ENCODE measurements at places on chromosomes 12 and 14.

DNA sequence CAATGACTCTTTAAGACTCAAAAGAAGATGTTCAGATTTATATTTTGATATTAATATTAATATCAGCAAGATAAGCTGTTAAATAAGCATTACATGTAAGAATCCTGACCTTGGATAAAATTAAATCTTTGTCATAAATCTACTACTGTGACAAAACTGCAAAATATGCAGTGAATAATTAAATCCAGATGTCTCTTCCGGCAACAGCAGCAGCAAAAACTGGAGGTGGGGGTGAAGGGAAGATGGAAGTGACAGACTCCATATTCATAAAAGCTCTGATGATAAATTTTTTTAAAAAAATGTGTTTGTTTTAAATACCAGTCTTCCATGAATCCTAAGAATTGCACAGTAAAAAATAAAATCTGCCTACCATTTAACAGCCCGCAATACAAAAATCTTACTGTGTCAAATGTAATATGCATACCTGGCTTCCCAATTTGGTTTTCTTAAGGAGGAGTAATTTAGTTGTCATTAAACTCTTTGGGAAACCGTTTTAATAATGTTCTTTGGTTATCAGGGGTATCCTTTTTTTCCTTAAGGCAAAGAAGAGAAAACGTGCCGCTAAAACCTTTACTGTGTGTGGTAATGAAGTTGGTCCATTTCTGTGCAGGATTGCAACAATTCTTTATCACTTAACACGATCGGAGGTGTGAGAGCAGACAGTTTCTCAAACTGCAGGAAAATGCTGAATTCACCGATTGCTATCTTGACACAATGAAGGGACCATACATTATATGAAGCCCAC, 478.2 kb downstream of the DIO2 start:
- DNase-seq: no peak

- no peak for DNase-seq
Observed at GRCh38 chr12:40569626-40570179, 122.5 kb upstream of the CNTN1 start.

- no peak for DNase-seq
Observed at GRCh38 chr12:130555628-130556485, 160.2 kb downstream of the RIMBP2 start.

DNA sequence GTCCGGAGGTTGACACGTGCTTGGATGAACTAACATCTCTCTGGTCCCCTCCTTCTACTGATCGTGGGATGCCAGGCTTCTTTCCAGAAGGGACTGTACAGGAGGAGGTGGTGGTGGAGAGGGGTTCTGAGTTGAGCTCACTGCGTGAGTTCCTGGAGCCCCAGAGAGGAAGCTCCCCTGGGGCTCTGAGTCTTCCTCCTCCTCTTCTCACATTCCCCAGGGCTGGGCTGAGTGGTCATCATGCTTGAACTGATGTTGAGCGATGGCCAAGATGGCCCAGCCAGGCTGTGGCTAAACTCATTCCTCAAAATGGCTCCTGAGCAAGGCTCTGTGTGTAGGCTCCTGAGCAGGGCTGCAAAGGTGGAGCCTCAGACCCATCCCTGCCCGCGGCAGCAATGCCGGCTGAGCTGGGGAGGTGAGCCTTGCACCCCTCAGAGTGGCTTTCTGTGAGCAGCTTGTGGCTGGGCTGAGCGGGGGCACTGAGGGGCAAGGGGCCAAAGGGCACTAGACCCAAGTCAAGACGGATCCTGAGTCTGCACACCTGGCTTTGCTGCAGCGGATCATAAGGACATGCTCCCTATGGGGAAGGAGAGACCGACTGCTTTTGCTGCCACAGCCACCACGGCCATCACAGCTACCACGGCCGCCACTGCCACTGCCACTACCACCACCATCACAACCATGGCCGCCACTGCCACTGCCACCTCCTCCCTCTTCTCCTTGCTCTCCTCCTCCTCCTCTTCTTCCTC, 35.4 kb downstream of the MEG3 start:
- DNase-seq: no peak

GRCh38 chr12:110546339-110546738, 36.8 kb downstream of the PPTC7 start:
- no peak for DNase-seq

DNA sequence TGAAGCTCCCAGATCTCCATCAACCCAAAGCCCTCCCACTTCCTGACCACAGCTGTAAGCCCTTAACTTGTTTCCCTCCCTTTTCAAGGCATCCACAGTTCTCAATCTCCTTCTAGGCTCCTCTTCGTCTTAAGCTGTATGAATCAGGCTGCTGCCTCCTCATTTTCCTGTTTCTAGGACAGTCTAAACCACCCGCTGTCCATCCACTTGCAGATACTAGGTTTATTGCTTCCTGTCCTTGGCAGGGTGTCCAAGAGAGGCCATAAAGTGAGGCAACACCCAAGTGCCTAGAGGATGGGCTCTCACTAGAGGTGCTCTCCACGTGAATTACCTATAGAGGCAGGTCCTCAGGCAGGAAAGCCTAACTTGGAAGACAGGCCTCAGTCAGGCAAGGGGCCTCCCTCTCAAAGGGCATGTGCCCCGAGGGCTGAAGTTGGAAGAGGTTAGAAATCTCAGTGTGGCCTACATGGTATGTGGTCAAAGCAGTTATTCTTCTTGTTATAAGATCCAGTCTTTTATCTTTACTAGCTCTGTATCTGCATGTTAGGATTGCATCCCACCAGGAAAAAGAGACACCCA, 8.8 kb upstream of the TMEM106C start:
- DNase-seq: no peak

DNA sequence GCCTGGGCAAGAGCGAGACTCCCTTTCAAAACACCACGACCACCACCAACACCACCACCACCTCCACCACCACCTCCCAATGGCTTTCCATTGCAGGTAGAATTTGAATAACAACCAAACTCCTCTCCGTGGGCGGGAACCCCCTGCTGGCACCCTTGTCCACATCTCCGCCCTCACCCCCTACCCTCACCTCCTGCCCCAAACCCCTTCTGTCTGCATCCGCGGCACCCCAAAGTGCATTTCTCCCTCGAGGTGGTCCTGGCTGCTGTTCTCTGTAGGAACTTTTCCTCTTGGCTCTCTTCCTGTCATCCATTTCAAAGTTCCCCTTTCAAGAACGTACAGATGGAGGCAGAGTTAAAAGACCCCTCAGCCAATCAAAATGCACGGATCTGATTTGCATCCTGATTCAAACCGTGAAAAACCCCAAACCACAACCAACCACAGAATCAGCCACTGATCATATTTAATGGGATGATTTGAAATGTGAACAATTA, 3.8 kb downstream of the SDSL start:
- DNase-seq: no peak

DNA sequence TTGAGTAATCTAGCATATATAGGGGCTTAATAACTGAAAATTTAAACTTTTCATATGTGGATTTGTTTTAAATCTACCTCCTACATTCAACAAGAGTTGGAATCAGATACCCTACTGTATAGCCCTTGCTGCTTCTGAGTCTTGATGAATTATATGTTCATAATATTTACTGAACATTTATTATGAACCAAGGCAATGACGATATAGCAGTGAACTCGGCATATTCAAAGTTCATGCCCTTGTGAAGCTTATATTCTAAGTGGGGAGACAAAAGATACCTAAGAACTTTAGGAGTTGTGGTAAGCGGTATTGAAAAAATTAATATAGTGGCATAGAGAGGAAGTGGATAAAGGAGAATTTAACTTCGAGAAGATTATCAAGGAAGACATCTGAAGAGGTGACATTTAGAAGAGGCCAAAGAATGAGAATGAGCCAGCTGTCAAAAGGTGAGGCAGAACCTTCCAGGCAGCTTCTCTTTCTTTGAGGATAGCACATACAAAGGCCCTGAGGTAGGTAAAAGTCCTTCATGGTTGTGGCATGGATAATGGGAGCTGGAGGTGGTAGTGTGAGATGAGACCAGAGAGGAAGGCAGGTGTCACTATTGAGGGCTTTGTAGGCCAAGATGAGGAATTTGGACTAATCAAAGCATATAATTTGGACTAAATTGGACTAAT, 10.2 kb downstream of the EID3 start:
- DNase-seq: no peak

- no peak for DNase-seq
Observed at GRCh38 chr14:61616524-61617185, 78.7 kb upstream of the HIF1A start.

GRCh38 chr12:88433997-88434703, 146.1 kb downstream of the KITLG start:
- DNase-seq: peak; percentile 12

DNA sequence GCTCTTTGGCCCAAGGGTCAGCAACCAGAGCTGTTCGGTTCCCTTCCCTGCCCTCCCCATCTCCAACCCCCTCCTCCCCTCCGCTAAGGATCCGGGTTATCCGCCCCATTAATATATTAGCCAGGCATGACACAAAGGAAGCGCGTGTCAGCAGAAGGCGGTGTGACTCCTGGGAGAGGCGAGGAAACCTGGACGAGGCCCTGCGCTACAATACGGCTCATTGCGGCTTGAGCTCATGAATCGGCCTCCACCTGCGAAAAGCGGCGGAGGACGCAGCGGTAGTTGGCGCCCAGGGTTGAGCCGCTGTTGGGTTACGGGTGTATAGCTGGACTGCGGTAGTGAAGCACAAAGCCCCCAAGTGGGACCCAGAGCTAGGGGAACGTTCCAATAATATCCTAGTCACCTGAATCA, 9.9 kb downstream of the FOXA1 start:
- DNase-seq: no peak

DNA sequence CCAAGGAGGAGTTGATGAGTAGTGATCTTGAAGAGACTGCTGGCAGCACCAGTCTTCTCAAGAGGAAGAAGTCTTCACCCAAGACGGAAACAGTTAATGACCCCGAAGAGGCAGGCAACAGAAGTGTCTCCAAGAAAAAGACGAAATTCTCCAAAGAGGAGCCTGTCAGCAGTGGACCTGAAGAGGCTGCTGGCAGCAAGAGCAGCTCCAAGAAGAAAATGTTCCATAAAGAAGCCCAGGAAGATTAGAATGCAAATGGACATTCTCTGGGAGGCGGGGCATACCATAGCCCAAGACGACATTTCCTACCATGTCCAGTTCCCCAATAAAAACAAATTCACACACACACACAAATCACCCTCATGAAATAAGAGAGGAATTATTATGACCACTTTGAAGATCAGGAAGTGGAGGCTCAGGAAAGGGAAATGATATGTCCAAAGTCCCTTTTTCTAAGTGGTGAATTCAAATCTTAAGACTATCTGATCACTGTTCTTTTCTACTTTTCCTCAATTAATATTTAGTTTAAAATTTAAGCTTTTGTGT, 131.8 kb downstream of the PAWR start:
- DNase-seq: no peak

GRCh38 chr12:110983811-110984210, 63.4 kb upstream of the MYL2 start:
- DNase-seq: no peak

DNA sequence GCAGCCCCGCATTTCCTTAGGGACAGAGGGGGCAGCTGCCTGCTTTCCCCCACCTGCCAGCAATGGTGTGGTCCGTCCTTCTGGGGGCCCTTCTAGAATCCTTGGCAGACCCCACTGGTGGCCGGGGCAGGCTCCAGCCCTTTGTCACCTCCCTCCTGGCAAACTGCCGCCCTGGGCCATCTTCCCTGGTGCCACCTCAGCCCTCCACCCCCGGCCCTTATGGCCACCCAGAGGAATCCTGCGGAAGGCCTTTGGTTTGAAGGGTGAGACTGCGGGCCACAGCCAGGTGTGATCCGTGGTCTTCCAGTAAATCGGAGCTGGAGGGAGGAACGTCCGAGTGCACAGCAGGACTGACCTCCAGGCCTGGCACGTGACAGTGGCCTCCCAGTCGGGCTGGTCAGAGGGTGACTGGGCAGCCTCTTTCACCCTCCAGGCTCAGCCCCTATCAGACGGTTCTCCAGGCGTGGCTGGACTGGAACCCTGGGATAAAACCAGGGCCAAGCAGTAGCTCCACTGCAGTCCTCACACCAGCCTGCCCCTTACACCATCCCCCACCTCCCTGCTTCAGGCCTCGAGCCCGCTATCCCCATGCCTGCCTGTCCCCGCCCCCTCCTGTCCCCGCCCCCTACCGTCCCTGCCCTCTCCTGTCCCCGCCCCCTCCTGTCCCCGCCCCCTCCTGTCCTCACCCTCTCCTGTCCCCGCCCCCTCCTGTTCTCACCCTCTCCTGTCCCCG, 12.4 kb downstream of the FBRSL1 start:
- no peak for DNase-seq

DNA sequence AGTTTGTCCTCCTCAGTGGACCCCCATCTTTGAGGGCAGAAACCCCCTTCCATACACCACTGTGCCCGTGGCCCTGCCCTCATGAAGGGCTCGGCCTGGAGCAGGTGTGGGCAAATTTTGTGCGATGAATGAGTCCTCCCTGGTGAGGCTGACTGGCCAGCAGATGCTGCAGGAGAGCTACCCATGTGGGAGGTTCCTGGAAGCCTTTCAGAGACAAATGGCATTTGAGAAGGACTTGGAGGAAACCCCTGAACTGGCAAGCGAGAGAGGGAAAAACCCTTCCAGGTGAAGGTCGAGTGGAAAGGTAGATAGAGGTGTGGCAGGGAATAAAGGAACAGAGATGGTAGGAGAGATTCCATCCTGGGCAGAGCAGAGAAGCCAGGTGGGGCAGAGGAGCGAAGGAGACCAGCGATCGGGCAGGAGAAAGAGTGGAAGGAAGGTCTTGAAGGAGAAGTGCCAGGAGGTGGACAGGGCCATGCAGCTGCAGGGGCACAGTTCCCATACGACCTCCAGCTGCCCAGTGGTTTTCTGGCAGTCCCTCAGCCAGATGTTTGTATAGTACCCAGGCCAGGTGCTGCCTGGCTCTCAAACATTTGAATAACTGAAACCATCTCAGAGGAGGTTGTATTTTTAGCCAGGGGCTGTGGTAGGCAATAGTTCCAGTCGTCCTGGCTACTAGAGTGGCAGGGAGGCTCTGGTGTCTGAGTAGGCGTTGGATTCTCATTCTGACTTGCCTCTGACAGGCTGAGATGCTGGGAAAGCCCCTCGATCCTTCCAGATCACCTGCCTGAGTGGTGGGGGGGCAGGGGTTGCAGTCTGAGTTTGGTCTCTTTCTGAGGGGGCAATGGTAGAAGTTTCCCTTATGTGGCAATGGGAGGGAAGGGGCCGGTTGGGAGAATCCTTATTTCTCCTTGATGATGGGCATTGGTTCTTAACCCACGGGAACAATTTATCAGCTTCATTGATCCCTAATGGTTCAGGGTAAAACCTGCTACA, 40.1 kb downstream of the FBXL14 start:
- no peak for DNase-seq

GRCh38 chr14:70988452-70988851, 81.2 kb downstream of the PCNX1 start:
- DNase-seq: no peak

- no peak for DNase-seq
Observed at GRCh38 chr12:132847363-132848356, 19.0 kb upstream of the GOLGA3 start.
